Stimulated activated CD4-positive, alpha-beta T cell treated with anti-CD3 and anti-CD28 coated beads, TNF-alpha, amount 100 ng/mL, for 1 hour (primary cell): ENCODE measurements at places on chromosomes 5 and 9.
A peak's percentile ranks its signal among the peaks of the same experiment; 100 is the strongest.

GRCh38 chr9:131880833-131881583, 141.1 kb upstream of the RAPGEF1 start:
- DNase-seq = no peak

DNA sequence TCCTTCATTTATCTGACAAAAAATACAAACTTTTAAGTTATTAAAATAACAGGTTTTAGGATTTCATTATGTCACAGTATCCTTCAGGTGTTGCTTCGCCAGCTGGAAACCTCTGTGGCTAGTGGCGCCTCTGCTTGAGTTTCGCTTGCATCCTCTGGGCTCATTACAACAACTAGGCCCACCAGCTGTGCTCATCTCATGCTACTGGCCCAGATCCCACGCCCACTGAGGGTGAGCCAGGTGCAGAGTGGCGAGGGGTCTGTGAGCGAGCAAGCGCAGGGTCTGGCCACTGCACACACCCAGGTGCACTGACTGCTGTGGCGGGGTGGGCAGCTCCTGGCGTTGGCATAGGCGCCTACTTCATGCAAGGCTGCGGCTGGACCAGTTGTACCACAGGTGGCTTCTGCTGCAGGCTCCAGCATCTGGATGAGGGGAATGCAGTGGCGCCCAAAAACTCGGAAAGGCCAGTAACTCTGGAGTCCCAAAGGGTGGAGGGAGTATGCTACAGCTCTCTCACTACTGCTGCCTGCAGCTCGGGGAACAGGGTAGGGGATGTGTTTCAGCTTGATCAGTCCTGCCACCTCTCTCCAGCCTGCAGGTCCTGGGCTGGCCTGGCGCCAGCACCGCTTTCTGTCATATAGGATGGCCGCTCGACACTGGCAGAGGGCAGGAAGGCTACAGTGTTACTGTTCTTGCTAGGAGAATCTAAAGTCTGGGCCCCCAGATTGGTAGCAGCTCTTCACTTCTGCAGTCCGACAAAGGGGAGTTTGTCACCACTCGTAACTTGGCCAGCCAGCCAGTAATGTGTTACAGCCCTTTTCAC, 452.1 kb downstream of the TUSC1 start:
- no peak for DNase-seq

GRCh38 chr5:34040472-34040871, 2.5 kb downstream of the C1QTNF3 start:
- no peak for DNase-seq

GRCh38 chr9:118643118-118643517, 726.1 kb downstream of the BRINP1 start:
- DNase-seq = no peak

DNA sequence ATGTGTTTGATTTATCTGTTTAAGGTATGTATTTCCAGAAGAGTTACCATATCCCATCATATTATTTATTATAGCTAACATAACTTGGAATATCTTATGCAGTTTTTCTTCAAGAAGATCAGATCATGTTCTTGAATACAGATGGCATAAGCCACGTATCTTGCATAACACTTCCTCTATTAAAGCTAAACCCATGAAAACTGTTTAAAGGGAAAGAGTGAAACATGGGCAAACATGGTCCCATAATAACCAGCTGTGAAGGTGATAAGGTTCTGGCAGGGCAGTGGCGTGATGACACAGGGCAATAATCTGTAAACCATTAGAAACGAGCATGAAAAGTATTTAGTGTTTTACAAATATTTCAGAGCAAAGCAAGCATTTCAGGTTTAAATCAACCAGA, 34.2 kb downstream of the EFNA5 start:
- no peak for DNase-seq

GRCh38 chr5:134539732-134540131, 14.3 kb downstream of the JADE2 start:
- DNase-seq = no peak

- no peak for DNase-seq
These were observed 173.2 kb downstream of the ALDH1A1 start for GRCh38 chr9:72779614-72780013.

- DNase-seq = peak; percentile 27
These were observed 49.9 kb upstream of the GARNL3 start for GRCh38 chr9:127214421-127215267.

GRCh38 chr5:37619353-37619752, 220.5 kb downstream of the GDNF start:
- no peak for DNase-seq

DNA sequence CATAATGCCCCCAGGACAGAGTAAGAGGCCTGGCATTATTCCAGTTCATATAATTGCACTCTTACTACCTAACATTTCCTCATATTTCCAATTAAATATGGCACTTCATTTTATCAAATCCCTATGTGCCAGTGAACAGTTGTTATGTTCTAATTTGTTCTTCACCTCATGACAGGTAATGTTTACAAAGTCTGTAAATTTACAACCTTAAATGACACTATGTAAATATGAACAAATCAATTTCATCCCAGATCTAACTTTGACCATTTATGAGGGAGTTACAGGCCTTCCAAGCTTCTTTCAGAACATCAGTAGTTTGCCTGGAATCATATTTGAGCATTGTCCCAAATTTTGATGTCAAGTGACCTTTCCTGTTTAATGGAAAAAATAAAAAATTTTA, 592.6 kb upstream of the CDH6 start:
- DNase-seq = no peak

GRCh38 chr5:131795879-131796792, 681 bp downstream of the FNIP1 start:
- DNase-seq = peak; percentile 10

- DNase-seq = no peak
These were observed 91.1 kb upstream of the RNF180 start for GRCh38 chr5:64074533-64074932.

DNA sequence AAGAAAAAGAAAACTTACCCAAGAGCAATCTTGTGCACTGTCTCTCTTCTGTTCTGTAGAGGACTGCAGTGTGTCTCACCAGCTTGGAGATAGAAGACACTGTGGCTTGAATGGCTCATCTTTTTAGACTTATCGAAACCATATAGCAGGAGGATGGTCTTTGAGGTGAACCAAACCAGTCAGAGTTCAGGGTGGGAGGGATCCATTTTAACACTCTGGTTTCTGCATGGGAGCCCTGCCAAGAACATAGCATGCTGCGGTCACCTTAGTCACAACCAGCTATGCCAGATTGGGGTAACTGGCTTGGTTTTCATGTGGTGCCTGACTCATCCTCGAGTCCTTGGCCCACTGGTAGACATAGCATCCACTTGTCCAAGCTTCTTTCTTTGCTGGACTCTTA, 135.1 kb downstream of the PAPPA start:
- DNase-seq = no peak

GRCh38 chr9:114486205-114486963, 18.9 kb downstream of the WHRN start:
- DNase-seq = no peak

GRCh38 chr9:125260561-125260960, 1.1 kb upstream of the GAPVD1 start:
- no peak for DNase-seq

DNA sequence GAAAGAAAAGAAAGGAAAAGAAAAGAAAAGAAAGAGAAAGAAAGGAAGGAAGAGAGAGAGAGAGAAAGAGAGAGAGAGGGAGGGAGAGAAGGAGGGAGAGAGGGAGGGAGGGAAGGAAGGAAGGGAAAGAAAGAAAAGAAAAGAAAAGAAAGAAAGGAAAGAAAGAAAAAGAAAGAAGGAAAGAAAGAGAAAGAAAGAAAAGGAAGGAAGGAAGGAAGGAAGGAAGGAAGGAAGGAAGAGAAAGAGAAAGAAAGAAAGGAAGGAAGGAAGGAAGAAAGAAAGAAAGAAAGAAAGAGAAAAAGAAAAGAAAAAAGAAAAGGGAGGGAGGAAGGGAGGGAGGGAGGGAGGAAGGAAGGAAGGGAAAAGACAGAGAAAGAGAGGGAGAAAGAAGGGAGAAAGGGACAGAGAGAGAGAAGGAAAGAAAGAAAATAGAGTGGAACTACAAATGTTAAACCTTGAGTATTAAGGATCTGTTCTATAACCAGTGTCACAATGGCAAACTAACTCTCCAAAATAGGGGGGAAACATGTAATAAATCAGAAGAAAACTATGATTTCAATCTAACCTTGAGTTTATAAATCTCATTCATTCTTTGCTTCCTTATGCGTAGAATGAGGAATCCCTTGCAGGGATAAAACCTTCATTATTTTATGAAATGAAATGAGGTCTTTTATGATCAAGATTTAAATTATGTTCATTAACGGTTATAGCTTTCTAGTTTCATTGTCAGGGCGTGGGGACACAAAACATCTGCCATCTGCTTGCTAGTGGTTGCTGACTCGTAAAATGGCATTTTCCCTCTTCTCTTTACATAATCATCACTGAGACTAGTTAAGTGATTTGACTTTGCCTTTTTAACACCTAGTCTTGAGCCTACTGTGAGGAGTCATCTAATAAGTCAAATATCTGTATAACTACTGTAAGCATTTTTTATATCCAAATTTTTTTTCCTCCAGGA, 40.7 kb upstream of the RAD23B start:
- DNase-seq = no peak

- no peak for DNase-seq
These were observed 92.1 kb upstream of the IER5L start for GRCh38 chr9:129270205-129270604.

GRCh38 chr9:135056541-135056940, 30.9 kb upstream of the OLFM1 start:
- no peak for DNase-seq

GRCh38 chr5:6856653-6857052, 143.4 kb downstream of the TENT4A start:
- no peak for DNase-seq

DNA sequence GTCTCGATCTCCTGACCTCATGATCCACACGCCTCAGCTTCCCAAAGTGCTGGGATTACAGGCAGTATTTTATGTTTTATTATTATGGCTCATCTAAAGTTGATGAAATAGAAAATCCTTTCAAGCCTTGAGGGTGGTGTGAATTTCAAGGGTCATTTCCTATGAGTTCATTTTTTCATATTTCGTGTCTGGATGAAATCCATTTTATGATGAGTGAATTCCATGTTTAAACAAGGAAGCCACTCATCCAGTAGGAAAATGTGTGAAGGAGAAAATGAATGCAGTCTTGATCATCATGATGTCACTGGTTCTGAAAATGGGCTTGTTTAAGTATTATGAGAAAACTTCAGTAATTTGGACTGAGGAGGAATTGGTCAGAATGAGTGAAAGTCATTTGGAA, 74.6 kb upstream of the ZSWIM6 start:
- DNase-seq = no peak

GRCh38 chr5:57441557-57441956, 41.1 kb downstream of the ACTBL2 start:
- DNase-seq = no peak

DNA sequence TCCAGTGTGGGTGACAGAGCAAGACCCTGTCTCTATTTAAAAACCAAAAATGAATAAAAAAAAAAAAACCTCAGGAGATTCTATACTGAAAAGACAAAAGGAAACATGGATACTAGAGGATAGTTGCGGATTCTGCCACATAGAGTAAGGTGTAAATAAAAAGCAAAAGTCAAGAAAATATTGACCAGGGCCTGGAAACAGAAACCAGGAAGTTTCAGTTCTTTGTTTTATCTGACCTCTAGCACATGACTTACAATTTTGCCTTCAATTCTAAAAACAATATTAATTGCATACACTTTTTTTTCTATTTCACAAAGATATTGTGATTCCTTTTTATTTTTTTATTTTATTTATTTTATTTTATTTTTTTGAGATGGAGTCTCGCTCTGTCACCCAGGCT, 96.2 kb upstream of the NMUR2 start:
- DNase-seq = no peak
